ENCODE measurements at places on chromosomes 1 and 21. TPM values are rescaled to one million over a fixed set of nuclear protein-coding genes. Genes with fewer than 3 reads are reported as not detected.

DHRS3 gene
- total RNA-seq, result 143 TPM

RYR2 gene
- total RNA-seq, result 8.0 TPM

AMY1A gene
- total RNA-seq, result not detected

GLIS1 gene
- total RNA-seq, result 0.08 TPM

LEPR gene
- total RNA-seq, result 3.0 TPM

VASH2 gene
- 0.60 TPM for total RNA-seq

CD164L2 gene
- not detected for total RNA-seq

KAZN gene
- total RNA-seq, result 1.2 TPM

S100A6 gene
- total RNA-seq, result 2,077 TPM

KCNJ9 gene
- total RNA-seq, result not detected

PDZK1IP1 gene
- total RNA-seq, result not detected

GBP1 gene
- 4.9 TPM for total RNA-seq

AADACL4 gene
- not detected for total RNA-seq

TEDDM1 gene
- total RNA-seq, result not detected

KLHDC9 gene
- not detected for total RNA-seq

HNRNPU gene
- total RNA-seq, result 759 TPM

OR2AK2 gene
- total RNA-seq, result not detected

YARS1 gene
- total RNA-seq, result 378 TPM

RGS16 gene
- 11.6 TPM for total RNA-seq

CFAP126 gene
- not detected for total RNA-seq

CADM3 gene
- 0.57 TPM for total RNA-seq

TCEA3 gene
- 1.4 TPM for total RNA-seq

CELA3A gene
- total RNA-seq, result not detected

SPATA1 gene
- total RNA-seq, result 0.98 TPM

MROH9 gene
- total RNA-seq, result not detected

IFI44L gene
- total RNA-seq, result 0.34 TPM

ATG4C gene
- 11.1 TPM for total RNA-seq

PGLYRP3 gene
- total RNA-seq, result not detected

SEMA4A gene
- total RNA-seq, result 0.29 TPM

RXRG gene
- 7.2 TPM for total RNA-seq

CLCNKB gene
- not detected for total RNA-seq

LRRC71 gene
- total RNA-seq, result not detected

C1orf53 gene
- total RNA-seq, result 22.3 TPM

KCNK2 gene
- total RNA-seq, result 0.50 TPM

RHOU gene
- total RNA-seq, result 0.30 TPM

FAM78B gene
- 7.1 TPM for total RNA-seq

DIO1 gene
- not detected for total RNA-seq

SPRR1A gene
- not detected for total RNA-seq

OPTC gene
- total RNA-seq, result not detected

LCE3D gene
- total RNA-seq, result not detected

COL16A1 gene
- 59.6 TPM for total RNA-seq

PLA2G2C gene
- total RNA-seq, result not detected

HIVEP3 gene
- total RNA-seq, result 20.1 TPM

FNDC10 gene
- total RNA-seq, result 3.6 TPM

NCMAP gene
- not detected for total RNA-seq

CRNN gene
- not detected for total RNA-seq

Measured in A375 (cell line).